Esophagus squamous epithelium (tissue), 5 donors: ENCODE measurements at places on chromosomes 16 and 17.

- DNase-seq: no peak
Observed at GRCh38 chr17:70423562-70423961, 254.2 kb downstream of the KCNJ2 start.

DNA sequence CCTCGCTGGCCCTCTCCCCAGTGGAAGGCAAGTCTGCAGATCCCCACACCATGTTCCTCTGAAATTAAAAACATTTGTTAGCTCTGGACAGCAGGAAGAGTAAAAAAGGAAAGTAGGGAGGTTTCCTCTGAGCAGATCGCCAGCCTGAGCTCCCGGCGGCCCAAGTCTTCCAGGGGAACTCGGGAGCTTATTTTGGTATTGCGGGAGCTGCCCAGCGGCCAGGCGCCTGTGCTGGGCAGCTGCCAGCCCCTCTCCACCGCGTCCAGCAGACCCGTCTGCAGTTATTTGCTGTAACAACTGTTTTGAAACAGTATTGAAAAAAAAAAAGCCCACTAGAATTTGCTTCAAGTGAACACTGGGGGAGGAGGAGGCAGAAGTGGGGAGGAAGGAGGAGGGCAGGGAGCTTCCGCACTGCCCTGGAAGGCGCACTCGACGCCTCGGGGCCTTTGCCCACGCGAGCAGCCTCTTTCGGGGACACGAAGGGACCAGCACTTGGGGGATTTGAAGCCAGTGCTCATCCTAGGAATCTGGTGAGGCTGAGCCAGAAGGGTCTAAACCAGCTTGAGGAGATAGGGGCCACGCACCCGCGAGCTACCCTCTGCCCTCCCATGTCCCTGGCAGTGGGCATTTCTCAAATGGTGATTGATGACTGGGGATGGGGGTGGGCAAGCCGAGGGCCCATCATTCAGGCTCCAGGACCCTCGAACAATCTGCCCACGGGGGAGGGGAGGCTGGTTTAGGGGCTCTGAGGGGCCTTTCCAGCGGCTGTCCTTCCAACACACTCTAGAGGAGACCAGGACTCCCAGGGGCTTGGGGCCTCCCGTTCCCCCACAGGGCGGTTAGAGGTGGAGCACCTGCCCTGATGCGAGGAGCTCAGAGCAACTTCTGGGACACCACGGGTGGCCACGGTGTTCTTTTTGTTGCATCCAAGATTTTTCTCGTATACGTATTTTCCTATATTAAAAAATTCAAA is 3.0 kb upstream of the BAHCC1 start:
- no peak for DNase-seq

DNA sequence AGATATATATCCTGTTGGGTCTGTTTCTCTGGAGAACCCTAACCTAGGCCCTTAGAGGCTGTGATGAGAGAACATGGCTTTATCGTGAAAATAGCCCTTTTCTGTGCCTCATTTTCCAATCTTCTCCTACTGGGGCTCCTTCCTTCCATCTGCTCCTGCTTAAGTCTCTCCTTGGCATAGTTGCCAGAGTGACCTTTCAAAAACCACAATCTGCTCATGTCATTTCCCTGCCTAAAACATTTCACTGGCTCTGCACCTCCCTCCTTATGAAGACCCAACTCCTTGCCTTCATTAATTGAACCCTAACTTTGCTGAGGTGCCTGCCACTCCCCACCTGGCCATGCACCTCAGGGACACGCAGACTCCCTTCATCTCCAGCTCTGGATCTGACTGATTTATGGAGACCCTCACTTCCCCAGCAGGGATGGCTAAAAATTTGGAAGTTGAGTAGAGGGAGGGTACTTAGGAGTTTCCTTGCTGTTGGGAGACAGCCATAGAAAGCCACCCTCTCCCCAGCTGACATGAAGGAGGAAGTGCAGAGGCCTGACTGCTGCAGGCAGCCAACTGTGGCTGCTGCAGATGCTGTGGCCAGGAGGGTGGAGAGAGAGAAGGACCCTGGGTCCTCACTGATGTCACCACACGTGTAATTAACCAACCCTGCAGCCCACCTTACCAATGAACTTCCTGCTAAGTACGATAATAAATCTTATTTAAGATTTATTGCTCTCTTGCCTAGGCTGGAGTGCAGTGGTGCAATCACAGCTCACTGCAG is 6.3 kb upstream of the GGA2 start:
- no peak for DNase-seq

DNA sequence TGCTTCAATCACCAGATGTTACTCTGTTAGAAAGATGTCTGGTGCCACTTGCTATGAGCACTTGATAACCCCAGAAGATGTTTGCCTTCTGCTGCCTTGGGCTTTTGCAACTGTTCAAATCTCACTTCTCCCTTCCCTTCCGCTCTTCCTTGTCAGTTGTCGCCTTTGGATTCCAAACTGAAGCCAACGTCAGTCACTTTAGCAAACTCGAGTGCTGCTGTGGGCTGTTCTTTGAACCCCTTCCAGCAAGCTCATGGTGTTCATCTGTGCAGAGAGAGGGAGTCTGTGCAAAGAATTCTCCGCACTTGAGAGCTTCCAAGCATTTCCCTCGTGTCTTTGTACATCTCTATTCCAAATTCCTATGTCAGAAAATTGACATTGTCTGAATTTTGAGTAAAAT is 879.4 kb downstream of the CDH11 start:
- no peak for DNase-seq

- no peak for DNase-seq
Observed at GRCh38 chr16:50610331-50611262, 62.4 kb downstream of the NKD1 start.

GRCh38 chr16:4285167-4285566 is 12.3 kb upstream of the TFAP4 start:
- no peak for DNase-seq

DNA sequence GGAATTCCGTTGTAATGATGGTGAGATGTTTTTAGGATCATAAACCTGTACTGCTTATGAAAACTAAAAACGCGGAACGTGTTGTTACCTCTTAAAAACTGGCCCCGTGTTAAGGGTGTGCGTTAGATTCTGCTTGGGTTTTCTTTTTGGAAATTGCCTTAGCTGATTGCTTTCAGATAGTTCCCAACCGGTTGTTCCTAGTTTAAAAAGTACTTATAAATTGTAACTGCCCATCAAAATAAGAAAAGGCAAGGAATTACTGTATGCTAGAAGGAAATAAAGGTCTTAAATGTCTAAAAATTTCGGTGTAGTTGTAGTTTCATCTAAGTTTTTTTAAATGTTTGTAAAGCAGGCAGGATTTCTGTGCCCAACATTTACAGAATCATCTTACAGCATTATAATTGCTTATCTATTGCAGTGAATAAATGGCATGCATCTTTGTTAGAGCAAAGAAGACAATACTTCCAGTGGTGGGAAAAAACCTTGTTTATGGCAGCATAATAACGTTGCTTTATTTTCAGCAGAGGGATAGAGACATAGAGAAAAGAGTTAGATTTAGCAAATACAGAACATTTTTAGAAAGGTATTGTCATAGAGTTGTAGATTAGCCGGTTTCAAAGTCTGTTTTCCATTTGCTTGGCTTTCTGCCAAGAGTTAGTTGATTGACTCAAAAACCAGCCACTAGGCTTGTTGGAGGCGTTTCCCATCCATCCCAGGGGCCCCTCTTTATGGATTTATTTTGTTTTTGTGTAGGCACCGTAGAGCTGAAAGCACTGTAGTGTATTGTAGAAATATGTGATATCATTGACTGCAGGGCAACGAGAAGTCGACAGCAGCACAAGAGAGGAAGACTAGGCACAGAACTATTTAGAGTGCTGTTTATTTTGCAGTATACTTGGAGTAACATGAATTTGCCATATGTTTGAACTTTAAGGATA is 1.7 kb downstream of the PPM1D start:
- DNase-seq: no peak

GRCh38 chr16:50318796-50319578 is 49.8 kb downstream of the BRD7 start:
- DNase-seq: no peak

DNA sequence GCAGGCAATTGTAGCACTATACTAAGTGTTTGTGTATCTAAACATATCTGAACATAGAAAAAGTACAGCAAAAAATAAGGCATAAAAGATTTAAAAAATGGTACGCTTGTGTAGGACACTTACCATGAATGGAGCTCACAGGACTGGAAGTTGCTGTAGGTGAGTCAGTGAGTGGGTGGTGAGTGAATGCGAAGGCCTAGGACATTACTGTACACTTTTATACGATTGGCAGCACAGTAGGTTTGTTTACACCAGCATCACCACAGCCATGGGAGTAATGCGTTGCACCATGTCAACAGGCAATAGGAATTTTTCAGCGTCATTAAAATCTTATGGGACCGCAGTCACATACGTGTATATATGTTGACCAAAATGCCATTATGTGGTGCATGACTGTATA is 45.6 kb downstream of the DNAH9 start:
- no peak for DNase-seq

DNA sequence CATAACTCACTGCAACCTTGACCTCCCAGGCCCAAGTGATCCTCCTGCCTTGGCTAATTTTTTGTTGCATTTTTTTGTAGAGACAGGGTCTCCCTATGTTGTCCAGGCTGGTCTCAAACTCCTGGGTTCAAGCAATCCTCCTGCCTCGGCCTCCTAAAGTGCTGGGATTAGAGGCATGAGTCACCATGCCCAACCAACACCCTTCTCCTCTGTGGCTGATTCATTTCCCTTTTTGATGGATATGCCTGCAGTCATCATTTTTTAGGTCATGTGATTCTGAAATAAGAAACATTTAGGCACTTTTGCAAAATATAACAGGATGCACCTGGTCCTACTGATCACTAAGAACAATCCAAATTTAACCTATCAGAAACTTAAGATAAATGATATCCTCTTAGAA is 44.0 kb upstream of the YPEL2 start:
- no peak for DNase-seq

DNA sequence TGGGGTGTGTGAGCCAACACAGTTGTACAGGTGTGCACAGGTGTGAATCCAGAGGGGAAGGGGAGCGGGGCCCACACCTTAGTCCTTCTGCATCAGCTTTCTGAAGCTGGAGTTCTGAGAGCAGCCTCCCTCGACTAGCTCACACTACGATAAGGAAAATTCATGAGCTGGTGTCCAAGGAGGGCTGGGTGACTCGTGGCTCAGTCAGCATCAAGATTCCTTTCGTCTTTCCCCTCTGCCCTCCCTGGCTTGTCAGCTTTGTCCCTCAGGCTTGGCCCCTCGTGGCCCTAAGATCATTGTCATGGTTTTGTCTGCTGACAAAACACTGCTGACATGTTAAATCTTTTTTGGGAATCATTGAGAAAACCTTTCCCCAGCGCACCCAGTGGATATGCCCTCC is 47.5 kb downstream of the OR1D5 start:
- DNase-seq: no peak

DNA sequence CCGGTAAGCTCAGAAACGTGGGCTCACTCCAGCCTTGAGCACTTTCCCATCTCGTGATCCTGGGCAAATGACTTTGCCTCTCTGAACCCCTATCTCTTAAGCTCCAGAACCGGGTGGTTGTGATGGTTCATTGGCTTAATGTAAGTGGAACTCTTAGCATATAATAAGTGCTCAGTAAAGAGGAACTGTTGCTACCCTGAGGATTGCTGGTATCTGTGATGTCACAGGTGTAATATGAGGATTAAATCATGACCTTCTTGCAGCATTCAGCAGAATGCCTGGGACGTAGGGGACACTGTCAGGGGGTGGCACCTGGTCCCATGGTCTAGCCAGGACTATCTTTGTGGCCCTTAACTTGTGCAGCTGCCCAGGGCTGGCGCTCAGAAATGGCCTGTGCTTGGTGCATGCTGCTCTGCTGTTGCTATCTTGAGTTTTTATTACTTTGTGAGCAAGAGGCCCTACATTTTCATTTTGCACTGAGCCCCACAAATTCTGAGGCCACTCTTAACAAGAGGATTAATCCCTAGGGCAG is 68.8 kb downstream of the SREBF1 start:
- no peak for DNase-seq

DNA sequence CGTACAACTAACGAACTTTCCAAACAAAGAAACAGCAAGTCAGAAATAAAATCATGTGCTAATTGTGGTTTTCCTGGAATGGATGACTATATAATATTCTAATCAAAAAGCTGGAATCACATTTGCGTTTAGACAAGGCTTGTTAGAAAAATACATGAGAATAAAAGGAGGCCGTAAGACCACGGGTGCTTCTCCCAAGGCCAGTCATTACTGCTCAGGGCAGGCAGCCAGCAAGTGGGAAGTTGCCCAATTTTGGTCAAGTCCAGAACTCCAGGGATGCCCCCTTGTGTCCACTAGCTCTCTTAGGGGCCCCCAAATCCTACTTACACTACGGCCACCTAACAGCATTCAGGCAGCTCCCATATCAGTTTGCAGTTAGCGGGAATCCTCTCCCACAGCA is 25.9 kb upstream of the LYRM9 start:
- no peak for DNase-seq

- no peak for DNase-seq
Observed at GRCh38 chr16:21989751-21990150, 11.2 kb downstream of the PDZD9 start.

DNA sequence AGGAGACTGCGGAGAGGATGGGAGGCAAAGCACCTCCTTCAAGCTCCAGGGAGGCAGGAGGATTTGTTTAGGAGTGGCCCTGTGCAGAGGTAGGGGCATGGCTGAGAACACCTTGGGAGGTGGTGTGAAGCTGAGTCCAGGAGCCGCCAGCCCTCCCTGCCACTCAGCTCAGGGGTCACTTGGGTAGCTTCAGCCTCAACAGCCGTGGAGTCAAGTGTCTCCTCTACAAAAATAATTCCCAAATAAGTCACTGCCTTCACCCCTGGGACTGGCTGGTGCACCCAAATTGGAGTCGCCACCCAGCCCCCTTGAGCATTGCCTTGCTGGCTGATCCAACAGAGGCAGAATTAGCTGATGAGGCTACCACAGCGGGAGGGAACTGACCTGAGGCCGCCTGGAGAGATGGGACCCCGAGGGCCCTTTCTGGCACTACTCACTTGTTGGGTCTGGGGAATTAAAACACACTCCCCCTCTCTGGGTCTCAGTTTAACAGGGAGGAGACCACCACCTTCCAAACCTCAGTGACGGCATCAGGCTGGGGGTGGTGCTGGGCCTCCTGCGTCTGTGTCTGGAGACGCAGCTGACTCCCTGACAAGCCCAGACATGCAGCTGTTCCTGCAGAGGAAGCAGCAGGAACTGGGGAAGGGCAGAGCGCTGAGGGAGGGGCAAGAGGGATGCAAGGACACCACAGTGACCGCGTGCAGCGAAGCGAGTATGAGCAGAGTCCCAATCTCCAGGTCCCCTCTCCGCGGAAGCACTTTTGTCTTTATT is 87.9 kb upstream of the TOB1 start:
- DNase-seq: no peak

DNA sequence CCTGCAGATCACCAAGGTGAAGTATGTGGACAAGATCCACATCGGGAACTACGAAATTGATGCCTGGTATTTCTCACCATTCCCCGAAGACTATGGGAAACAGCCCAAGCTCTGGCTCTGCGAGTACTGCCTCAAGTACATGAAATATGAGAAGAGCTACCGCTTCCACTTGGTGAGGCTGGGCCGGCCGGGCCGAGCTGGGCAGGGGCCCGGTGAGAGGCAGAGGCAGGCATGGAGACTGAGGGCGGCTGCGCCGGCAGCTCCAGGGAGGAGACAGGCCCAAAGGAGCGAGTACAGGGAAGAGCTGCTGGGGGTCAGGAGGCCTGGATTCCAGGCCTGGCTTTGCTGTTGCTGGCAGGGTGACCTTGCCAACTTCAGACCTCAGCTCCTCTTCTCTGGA is 8.3 kb downstream of the PRSS8 start:
- no peak for DNase-seq
